ENCODE measurements at places on chromosomes 6 and 20.

- H3K4me1 ChIP-seq, result peaks cover 5% of the 10 kb centered on the region
- no peaks in the 10 kb centered on the region for H3K27me3 ChIP-seq
- no peaks in the 10 kb centered on the region for H3K36me3 ChIP-seq
- H3K4me3 ChIP-seq, result no peak overlapping the region
- no peak overlapping the region for H3K27ac ChIP-seq
Measured at GRCh38 chr20:3400260-3401155, 7.0 kb downstream of the DNAAF9 start.

DNA sequence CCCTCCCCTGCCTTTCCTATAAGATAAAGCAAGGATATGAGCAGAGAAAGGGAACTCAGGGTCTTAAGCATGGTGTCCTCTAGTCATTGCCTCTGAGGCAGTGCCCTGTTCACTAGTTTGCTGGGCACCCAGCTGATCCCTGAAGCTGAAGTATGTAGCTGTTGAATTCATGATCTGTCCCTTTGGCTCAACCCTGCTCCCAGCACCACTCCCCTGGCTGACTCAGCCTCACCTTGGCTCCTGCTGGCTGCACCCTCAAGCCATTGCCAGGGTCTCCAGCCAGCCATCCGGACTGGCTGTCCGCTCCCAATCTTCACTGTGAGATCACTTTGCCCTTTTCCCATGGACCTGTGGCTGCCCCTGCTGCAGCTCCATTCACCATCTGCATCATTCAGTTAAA is 25.9 kb upstream of the UST start:
- no peak overlapping the region for H3K27ac ChIP-seq
- no peak overlapping the region for H3K4me3 ChIP-seq
- no peaks in the 10 kb centered on the region for H3K36me3 ChIP-seq
- H3K27me3 ChIP-seq, result no peaks in the 10 kb centered on the region

DNA sequence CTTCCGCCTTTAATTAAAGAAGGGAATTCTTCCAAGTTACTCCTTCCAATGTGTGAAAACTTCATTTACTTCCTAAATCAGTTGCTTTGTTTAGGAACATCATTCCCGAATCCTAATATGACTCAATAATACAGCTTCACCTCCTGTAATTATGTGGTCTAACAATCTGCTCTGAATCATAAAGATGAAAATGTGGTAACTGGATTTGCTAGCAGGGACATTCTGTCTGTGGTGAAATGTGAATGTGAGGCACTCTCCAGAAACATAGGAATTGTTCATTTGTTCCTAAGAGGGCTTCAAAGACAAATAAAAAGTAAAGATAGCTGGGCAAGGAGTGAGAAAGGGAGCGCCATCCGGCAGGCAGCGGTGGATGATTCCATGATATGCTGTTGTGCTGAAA is 678.1 kb downstream of the KIF16B start:
- H3K4me3 ChIP-seq, result no peak overlapping the region
- H3K4me1 ChIP-seq, result peaks cover 3% of the 10 kb centered on the region
- no peaks in the 10 kb centered on the region for H3K36me3 ChIP-seq
- no peaks in the 10 kb centered on the region for H3K27me3 ChIP-seq
- H3K27ac ChIP-seq, result no peak overlapping the region

GRCh38 chr20:31440012-31440659 is at the start of gene DEFB123:
Gene DEFB123 (plus strand): TSS chr20:31440632. CDS start chr20:31440699, 67 bp downstream.
- no peak within 1 kb of the TSS for H3K4me3 ChIP-seq
- no peaks in the 10 kb centered on the region for H3K36me3 ChIP-seq
- H3K27ac ChIP-seq, result no peak within 1 kb of the TSS

GRCh38 chr6:43488667-43489276 is 11.4 kb downstream of the TJAP1 start:
- no peak for DNase-seq
- no peak overlapping the region for H3K4me3 ChIP-seq
- H3K4me1 ChIP-seq, result peaks cover 15% of the 10 kb centered on the region
- peaks cover 6% of the 10 kb centered on the region for H3K36me3 ChIP-seq
- H3K27ac ChIP-seq, result no peak overlapping the region

DNA sequence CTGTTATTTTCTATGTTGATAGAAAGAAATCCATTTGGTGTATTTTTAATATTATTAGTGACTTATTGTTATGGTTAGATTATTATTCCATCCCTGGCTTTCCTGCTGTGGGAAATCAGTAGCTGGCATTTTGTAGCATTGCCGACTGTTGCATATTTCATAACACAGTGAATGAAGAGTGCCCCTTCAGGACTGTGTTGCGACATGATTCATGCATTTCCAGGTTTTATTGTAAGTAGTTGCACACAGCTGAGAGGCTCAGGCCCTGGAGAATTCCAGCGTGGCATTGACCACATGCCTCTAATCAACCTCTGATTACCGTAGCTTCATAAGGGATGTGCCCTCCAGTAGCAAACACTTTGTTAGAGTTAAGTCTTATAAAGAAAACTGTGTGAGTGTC is 263.9 kb downstream of the FARS2 start:
- no peak for DNase-seq
- H3K27me3 ChIP-seq, result no peaks in the 10 kb centered on the region
- H3K4me1 ChIP-seq, result no peaks in the 10 kb centered on the region
- no peak overlapping the region for H3K27ac ChIP-seq
- no peak overlapping the region for H3K4me3 ChIP-seq
- H3K36me3 ChIP-seq, result no peaks in the 10 kb centered on the region

DNA sequence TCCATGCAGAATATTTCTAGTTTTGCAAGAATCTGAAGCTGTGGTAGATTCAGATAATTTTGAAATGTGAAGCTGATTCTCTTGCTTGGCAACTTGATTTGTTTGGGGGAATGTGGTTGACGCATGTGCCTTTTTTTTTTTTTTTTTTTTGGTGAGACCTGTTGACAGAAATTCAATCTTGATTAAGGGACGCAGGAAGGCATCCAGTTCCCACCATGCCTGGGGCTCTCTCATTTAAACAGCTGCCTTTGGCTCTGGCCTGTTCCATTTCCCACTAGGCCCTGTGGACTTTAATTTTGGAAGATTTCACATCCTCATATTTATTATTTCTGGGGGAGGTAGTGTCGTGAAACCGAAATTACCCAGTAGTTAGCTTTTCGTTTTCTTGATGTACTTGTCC is 8.6 kb downstream of the TPX2 start:
- H3K4me1 ChIP-seq, result peaks cover 4% of the 10 kb centered on the region
- no peak overlapping the region for H3K4me3 ChIP-seq
- no peak overlapping the region for H3K27ac ChIP-seq
- no peaks in the 10 kb centered on the region for H3K36me3 ChIP-seq

- H3K4me1 ChIP-seq, result peaks cover 6% of the 10 kb centered on the region
- no peak overlapping the region for H3K4me3 ChIP-seq
- no peak overlapping the region for H3K27ac ChIP-seq
Measured at GRCh38 chr20:34701405-34702085, 2.6 kb upstream of the TP53INP2 start.

DNA sequence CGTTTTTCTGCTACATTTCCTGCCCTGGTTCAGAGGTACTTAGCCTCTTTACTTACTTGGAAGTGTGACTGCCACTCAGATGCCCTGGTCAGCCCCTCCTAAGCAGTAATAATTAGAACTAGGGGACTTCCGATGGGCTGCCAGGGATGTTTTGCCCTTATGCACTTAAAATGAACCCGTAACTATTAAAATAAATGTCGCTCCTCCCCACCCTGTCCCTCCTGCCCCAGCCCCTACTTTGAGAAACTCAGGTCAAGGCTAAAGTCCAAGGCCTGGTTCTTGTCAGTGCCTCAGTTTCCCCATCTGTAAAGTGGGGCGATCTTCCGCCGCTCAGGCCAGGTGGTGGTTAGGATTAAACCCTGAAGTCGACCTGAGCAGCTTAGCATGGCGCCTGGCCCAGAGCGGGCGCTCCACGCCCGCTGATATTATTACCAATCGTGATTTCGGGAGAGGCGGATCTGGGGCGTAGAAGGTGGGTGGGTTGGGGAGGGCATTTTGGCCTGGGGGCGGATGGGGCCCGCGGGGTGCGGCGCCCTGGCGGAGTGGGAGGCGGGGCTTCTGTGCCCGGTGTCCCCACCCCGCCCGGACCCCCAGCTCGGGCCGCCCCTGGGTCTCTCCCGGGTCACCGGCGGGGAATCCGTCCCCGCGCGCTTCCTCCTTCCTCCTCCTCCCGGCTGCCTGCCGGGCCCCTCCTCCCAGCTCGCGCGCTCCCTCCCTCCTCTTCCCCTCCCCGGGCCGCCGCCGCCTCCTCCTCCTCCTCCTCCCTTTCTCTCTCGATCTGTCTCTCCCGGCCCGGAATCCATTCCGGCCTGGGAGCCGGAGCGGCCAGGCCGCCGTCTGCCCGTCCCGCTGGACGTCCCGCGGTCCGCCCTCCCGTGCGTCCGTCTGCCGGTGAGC is at the start of gene SRC:
SRC (plus strand) TSS at position 802 of the 897 bp plus-strand sequence. CDS start 38,014 bp downstream, outside the sequence.
- peaks cover under 1% of the 10 kb centered on the region for H3K36me3 ChIP-seq
- DNase-seq, result peak; percentile 84
- peak within 1 kb of the TSS; percentile 59 for H3K27ac ChIP-seq
- peak within 1 kb of the TSS; percentile 52 for H3K4me3 ChIP-seq

GRCh38 chr6:30951907-30952469 is 11.2 kb downstream of the MUCL3 start:
- no peaks in the 10 kb centered on the region for H3K4me1 ChIP-seq
- no peaks in the 10 kb centered on the region for H3K27me3 ChIP-seq
- no peak overlapping the region for H3K4me3 ChIP-seq
- no peaks in the 10 kb centered on the region for H3K36me3 ChIP-seq
